Skeletal muscle cell (primary cell): ENCODE measurements at places on chromosomes 7 and 10.

GRCh38 chr10:5652746-5653145 is 13.6 kb downstream of the ASB13 start:
- no peak for DNase-seq

DNA sequence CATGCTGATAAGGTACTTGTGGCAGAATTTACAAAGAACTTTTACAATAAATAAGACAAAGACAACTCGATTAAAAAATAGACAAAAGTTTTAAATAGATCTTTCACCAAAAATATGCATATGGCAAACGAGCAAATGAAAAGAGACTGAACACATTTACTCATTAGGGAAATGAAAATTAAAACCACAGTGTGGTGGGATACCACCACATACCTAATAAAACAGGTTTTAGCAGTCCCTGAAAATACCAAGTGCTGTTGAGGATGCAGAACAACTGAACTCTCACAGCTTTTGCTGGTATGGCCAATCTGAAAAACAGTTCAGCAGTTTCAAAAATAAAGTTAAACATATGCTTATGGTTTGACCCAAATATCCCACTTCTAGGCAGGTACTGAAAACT is 205.4 kb upstream of the ADO start:
- DNase-seq: no peak

GRCh38 chr7:14850039-14850438 is 52.5 kb downstream of the DGKB start:
- DNase-seq: no peak

DNA sequence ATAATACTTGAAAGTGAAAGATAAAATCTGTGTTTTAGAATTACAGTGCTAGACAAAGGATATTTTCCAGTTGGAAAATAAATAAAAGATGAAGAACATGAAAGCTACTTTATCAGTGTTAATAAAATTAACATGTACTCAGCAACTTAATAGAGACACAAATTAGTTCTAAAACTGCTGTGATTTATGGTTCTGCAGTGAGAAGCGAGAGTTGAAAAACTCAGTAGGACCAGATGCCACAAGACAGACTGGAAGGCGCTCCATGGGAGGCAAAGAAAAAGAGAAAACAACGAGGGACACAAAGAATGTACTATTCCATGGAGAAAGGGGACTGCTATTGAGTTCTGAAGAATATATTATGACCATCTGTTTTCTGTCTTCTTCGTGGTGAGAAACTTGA is 590.4 kb downstream of the PHTF2 start:
- no peak for DNase-seq

GRCh38 chr7:1863091-1863900 is 193.2 kb downstream of the ELFN1 start:
- DNase-seq: no peak

DNA sequence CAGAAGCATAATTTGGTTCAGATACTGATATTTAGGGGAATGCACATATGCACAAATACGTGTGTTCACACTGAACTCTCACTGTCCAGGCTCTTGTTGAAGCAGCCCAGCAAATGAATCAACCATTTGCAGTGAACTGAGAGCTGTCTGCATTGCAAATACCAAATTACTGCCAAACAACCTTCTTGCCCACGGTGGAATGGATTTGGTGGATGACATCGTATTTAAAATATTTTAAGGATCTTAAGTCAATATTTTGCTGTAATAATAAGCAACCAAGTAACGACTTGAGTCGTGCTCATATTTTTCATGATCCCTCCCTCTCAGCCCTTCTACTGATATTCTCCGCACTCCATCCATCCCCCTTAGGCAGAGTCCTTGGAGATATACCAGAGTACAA is 107.9 kb upstream of the FEZF1 start:
- DNase-seq: no peak

DNA sequence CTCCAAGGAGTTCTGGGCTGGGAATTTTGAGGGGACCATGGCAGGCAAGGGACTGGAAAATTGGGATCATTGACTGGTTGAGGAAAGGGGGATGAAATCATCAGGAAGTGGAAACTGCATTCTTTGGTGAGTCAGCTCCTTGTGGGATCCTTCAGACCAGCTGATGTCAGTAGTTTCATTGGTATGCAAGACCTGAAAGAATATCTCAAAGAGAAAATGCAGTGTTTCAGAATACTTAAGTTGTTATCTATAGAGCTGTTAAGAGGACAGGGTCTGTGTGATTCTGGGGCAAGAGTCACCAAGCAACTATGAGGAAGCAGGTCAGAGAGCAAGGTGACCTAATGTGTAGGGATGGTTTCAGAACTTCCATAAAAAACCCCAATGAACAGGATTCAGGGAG is 595.9 kb upstream of the AUTS2 start:
- DNase-seq: peak; percentile 56

DNA sequence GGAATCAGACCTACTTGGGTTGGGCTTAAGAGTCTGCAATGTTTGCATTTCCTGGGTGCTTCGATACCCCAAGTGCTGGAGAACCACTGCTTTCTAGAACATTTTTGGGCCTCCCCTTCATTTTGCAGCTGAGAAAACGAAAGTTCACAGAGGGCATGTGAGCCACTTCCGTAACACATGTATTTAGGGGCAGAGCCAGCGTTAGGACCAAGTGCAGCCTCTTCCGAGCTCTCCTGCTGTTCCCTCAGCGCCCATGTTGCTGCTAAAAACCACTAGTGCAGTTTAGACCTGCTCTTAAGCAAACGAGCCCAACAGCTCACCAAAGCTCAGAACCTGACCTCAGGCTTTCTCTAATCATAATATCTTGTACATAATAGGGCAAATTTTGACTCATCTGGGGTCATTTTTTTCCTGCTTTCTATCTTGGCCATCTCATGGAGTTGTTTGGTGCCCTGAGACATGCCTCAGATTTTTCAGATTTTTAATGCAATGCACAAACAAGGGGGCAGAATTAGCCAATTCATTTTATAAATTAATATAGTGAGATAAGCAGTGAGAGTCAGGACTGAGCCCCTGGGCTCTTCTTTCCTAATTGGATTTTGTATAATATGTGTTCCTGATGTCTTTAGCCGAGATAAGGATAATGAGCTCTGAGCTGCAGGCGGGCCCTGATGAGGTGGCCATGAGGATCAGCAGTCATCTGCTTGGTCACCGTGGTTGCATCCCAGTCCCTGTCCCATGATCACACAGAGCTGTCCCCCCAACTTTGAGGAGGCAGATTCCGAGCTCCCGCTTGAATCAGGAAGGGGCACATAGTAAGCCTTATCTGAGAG is 12.9 kb downstream of the BAG3 start:
- DNase-seq: no peak

DNA sequence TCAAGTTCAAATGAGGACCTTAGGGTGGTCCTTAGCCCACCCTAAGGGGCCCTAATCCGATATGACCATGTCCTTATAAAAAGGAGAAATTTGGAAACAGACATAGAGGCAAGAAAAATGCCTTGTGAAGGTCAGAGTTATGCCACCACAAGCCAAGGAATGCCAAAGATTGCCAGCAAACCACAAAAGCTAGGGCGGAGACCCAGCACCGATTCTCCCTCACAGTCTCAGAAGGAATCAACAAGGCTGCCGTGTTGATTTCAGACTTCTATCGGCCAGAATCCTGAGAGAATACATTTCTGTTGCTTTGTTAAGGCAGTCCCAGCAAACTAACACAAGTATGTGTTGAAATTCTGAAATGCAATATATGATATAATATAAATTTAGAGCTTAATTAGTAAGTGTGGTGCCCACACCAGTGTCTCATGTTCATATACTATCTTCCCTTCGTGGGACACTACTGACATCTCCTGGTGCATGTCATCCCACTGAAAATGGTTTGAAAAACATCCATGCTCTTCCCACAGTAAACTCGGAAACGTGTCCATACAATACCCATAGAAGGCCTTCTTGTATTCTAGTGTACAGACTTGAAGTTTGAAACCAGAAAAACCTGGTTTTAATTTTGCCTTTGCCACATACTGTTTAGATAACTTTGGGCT is 349.0 kb downstream of the TNS3 start:
- no peak for DNase-seq

- DNase-seq: no peak
Measured at GRCh38 chr10:46098386-46098785, 52.3 kb upstream of the MSMB start.

GRCh38 chr10:100362570-100363496 is 15.8 kb downstream of the SCD start:
- no peak for DNase-seq

- DNase-seq: no peak
Measured at GRCh38 chr7:28507525-28508282, 95.4 kb downstream of the CREB5 start.

- DNase-seq: no peak
Measured at GRCh38 chr7:3678314-3678810, 377.3 kb downstream of the SDK1 start.

- DNase-seq: no peak
Measured at GRCh38 chr7:28835800-28836199, 122.3 kb downstream of the TRIL start.

- DNase-seq: no peak
Measured at GRCh38 chr7:38829488-38830165, 79.4 kb downstream of the VPS41 start.

GRCh38 chr10:59648711-59649201 is 60.9 kb downstream of the SLC16A9 start:
- DNase-seq: no peak

- no peak for DNase-seq
Measured at GRCh38 chr7:144050093-144050492, 1.3 kb downstream of the OR2A5 start.

GRCh38 chr10:87861566-87861952 is 1.8 kb downstream of the KLLN start:
- peak; percentile 78 for DNase-seq

GRCh38 chr10:80523773-80524172 is 13.9 kb upstream of the SH2D4B start:
- DNase-seq: no peak

GRCh38 chr10:117363028-117363427 is 12.2 kb downstream of the PDZD8 start:
- no peak for DNase-seq

DNA sequence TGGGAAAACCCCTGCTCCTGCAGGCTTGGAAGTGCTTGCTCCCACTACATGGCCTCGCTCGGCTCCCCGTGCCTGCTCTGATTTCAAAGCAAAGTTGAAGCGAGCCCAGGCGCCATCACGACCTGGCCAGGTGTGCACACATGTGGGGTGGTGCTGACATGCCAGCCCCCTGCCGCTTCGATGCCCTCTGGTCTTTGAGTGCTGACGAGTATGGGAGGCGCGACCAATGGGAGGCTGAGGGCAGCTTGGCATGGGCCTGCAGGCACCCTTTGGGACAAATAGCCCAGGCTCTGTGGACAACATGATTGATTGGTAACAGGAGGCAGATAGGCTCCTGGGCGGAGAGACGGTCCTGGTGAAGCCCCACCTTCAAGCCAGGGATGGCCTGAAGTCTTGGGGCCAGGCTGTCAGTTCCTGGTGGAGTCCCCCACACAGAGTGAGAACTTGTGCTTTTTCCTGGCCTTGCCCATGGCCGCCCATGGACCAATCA is 252.4 kb upstream of the SEMA3A start:
- DNase-seq: no peak

DNA sequence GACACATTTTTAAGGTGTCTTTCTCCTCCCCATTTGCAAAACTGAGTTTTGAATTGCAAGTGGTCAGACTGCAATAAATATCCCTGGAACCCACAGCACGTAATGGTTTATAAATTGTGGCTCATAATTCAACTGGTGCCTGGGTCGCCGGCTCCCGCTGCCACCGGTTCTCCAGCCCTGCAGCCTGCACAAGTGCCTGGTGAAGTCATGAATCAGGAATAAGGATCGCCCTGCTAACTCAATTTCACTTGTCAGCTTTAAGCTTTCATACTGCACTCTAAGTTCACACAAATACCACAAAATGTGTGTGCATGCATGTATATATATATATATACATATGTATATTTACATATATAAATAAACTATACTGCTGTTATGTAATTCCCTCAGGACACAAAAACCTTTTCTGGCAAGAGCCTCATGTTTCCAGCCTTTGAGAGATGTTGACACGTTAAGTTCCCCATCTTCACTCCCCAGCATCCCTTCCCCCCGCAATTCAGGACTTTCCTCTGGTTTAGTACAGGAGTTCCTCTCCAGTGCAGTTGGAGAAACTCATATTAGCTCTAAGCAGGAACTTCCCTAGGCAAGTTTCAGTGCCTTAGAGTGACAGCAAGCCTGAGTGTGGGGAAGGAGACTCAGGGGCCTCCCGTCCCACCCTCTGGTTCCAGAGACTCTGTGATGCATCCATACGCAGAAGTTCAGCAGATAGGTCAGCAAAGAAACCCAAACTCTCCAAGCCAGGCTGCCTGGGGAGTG is 129.2 kb upstream of the UNC5B start:
- no peak for DNase-seq

GRCh38 chr10:46052057-46052790 is 6.2 kb upstream of the MSMB start:
- no peak for DNase-seq

DNA sequence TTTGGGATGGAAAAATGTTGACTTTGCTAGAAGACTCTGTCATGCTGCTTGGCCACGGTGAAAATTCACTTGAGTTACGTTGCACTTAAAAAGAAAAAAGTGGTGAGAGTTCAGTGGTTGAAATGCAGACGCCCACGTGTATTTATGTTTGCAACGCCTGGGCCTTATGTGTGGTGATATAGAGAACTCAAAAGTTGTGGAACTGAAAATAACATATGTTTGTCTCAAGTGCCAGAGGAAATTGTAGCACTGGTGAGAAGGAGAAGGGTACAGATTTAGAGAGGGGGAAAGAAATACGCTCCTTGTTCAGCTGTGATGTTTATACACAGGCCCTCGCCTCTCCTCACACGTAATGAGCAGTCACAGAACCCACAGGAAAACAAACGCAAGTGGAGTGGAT is 73.6 kb downstream of the EMX2 start:
- no peak for DNase-seq

- DNase-seq: no peak
Measured at GRCh38 chr10:100872034-100872791, 40.5 kb upstream of the SLF2 start.

DNA sequence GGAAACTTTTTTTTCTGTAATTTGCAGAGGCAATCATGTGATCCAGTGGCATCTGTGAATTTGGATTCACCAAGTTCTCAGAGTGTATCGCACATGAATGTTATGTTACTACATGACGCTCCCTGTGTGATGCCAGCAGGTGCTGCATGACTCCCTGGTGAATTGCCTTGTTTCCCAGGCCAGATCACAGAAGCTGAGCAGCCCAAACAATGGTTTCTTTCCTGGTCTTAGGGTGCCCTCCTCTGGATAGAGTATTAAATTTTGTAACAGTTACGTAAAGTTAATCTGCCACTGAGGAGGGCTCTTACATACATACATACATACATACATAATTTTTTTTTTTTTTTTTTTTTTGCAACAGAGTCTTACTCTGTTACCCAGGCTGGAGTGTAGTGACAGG is 3.6 kb downstream of the ZSCAN21 start:
- peak; percentile 33 for DNase-seq

GRCh38 chr10:122138831-122139625 is 132.1 kb upstream of the BTBD16 start:
- no peak for DNase-seq

GRCh38 chr7:153188630-153189029 is 429.1 kb downstream of the ACTR3B start:
- DNase-seq: no peak

GRCh38 chr7:74525140-74525539 is 71.4 kb downstream of the GTF2IRD1 start:
- DNase-seq: no peak
